ENCODE measurements at places on chromosomes 6 and 20. TPM values are rescaled to one million over a fixed set of nuclear protein-coding genes. Genes with fewer than 3 reads are reported as not detected.

- peak; percentile 22 for DNase-seq
These were observed 115.9 kb downstream of the QRSL1 start for GRCh38 chr6:106745197-106745770.

GRCh38 chr6:32883789-32884188 lies 29.8 kb downstream of the PSMB9 start:
- DNase-seq, result peak; percentile 25

- DNase-seq, result no peak
These were observed 625.5 kb downstream of the CDH26 start for GRCh38 chr20:60583741-60584140.

DNA sequence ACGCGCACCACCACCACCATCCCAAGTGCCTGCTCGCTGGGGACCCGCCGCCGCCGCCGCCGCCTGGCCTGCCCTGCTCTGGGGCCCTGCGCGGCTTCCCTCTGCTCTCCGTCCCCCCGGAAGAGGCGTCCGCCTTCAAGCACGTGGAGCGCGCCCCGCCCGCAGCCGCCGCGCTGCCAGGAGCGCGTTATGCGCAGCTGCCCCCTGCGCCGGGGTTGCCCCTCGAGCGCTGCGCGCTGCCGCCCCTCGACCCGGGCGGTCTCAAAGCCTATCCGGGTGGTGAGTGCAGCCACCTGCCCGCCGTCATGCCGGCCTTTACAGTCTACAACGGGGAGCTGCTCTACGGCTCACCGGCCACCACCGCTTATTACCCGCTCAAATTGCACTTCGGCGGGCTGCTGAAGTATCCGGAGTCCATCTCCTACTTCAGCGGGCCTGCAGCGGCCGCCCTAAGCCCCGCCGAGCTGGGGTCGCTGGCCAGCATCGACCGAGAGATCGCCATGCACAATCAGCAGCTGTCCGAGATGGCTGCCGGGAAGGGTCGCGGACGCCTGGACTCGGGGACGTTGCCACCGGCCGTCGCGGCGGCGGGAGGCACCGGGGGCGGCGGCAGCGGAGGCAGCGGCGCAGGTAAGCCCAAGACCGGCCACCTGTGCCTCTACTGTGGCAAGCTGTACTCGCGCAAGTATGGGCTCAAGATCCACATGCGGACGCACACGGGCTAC lies 7.2 kb downstream of the PRDM13 start:
- no peak for DNase-seq

DNA sequence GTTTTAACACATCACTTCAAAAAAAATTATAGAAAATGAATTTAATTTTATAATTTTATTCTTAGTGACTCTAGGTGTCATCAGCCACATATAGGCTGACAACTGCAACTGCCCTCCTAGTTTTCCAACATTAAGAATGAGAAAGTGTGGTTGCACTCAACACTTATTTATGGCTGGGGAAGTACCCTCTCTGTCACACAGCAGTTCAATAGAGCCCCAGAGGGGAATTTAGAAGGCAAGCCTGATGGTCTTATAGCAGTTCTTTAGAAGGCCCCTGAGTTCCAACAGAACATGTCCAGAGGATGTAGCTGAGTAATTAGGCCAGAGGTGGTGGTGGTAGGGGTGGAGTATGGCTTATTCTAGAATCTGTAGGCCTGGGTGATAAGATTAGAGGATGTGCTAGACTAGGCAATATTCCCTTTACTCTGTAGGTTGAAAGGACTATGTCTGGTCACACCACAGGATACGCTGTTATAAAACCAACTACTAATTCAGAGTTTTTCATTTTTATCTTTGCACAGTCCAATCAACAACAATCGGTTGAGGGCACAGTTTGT lies 226.5 kb upstream of the CITED2 start:
- no peak for DNase-seq

- no peak for DNase-seq
These were observed 476.3 kb downstream of the PRKN start for GRCh38 chr6:162251257-162251656.

DNA sequence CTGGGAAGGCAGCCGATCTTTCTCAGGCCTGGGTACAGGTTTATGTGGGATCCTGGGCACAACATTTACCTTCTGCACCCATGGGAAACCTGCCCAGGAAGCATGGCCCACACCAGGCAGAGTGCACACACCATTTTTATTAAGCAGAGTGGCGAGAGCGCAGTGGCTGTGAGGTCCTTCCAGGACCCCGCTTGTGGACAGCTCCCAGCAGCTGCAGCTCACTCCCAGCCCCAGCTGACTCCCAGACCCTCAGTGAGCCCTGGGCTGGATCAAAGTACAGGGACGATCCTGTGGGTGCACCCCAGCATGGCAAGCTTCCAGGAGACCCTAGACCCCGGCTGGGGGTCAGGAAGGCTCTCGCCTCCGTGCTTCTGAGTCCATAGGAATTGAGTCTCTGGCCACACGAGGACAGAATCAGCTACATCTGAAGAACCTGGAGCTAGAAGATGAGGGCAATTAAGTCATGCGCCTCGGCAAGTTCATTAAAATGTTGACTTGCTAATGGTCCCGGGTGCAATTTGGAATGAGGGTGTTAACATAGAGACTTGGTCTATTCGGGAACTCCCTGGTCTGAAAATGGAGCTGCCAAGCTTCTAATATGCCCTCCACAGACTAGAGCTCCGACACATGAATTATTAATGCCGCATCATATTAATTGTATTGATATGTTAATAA lies 65.4 kb upstream of the SLCO4A1 start:
- no peak for DNase-seq

The LTA gene
- total RNA-seq, result not detected

The CITED2 gene
- 147 TPM for total RNA-seq

The BNIP5 gene
- total RNA-seq, result not detected

The RHAG gene
- total RNA-seq, result not detected

The CAPN11 gene
- 0.43 TPM for total RNA-seq

The RAB23 gene
- 19.9 TPM for total RNA-seq

The BTNL2 gene
- not detected for total RNA-seq
